ENCODE measurements at places on chromosomes 11 and 22.
A peak's percentile ranks its signal among the peaks of the same experiment; 100 is the strongest.

DNA sequence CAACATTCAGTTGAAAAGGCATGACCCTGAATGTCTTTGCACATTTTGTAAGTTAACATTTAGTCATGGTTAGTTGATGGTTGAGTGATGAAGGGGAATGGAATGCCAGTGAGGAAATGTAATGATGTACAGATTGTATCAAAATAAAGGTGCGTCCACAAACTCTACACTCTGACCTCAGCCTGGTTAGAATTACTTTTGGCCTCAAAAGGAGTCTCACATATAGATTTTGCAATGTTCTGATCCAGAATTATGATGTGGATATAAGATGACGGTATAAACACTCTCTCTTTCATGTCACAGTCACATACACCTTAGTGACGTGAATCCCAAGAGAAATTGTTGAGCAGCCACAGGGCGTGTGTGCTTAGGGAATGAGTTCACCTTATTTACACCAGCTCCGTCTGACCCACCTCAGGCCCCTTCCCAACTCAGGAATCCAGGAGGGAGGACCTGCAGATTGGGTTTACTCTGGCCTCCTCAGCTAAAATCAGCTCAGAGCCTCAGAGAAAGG lies 100.1 kb downstream of the RDX start:
- no peak for DNase-seq

DNA sequence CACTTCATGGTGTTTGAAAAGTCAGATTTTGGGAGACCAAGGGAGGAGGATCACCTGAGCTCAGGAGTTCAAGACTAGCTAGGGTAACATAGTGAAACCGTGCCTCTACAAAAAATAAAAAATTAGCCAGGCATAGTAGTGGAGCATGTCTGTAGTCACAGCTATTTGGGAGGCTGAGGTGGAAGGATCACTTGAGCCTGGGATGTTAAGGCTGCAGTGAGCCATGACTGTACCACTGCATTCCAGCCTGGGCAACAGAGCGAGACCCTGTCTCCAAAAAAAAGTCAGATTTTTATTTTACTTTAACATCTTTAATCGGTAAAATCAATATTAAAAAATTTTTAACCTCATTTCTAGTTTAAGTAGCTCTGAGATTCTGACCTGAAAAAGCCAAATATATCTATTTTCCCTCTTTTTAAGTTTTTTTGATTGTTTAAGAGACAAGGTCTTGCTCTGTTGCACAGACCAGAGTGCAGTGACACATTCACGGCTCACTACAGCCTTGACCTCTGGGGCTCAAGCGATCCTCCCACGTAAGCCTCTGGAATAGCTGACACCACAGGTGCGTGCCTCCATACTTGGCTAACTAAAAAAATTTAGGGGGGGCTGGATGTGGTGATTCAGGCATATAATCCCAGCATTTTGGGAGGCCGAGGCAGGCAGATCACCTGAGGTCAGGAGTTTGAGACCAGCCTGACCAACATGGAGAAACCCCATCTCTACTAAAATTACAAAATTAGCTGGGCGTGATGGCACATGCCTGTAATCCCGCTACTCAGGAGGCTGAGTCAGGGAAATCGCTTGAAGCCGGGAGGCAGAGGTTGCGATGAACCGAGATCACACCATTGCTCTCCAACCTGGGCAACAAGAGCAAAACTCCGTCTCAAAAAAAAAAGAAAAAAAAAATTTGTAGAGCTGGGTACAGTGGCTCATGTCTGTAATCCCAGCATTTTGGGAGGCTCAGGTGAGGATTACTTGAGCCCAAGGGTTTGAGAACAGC lies 48.4 kb downstream of the SFI1 start:
- no peak for DNase-seq

DNA sequence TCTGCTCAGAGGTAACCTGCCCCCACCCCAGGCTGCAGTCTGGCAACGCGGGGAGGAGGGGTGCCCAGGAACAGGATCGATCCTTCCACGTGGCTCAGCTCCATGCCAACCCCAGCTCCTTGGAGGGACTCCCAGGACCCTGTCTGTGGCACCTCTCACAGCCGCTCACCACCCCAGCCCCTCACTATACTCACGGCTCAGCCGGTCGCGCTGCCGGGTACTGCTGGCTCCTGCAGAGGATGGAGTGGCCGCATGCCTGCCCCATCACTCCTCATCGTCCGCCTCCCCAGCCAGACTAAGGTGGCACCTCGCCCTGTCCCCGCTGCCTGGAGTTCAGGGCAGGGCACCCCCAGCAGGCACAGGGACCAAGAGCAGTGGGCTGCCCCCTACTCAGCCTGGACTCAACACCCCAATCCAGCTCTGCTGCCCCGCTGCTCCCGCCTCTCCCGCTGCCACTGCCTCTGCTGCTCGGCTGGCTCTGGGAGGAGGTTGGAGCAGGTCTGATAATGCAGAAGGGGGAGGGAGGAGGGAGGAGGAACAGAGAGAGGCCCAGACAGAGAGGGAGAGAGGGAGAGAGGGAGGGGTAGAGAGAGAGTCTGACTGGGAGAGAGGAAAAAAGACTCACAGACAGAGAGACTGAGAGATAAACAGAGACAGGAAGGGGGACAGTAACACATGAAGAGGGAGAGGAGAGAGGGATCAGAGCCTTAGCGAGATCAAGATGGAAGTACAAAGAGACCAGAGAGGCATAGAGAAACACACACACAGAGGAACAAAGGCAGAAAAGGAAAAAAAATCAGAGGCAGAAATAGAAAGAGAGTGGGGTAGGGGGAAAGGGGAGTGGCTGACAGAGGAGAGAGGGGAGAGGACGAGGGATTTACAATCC lies at the start of gene PDE2A:
Gene PDE2A, minus strand, starts transcription at position 480 of the 886 bp plus-strand sequence. Its CDS starts 215 bp downstream, at position 265.
- no peak for DNase-seq

DNA sequence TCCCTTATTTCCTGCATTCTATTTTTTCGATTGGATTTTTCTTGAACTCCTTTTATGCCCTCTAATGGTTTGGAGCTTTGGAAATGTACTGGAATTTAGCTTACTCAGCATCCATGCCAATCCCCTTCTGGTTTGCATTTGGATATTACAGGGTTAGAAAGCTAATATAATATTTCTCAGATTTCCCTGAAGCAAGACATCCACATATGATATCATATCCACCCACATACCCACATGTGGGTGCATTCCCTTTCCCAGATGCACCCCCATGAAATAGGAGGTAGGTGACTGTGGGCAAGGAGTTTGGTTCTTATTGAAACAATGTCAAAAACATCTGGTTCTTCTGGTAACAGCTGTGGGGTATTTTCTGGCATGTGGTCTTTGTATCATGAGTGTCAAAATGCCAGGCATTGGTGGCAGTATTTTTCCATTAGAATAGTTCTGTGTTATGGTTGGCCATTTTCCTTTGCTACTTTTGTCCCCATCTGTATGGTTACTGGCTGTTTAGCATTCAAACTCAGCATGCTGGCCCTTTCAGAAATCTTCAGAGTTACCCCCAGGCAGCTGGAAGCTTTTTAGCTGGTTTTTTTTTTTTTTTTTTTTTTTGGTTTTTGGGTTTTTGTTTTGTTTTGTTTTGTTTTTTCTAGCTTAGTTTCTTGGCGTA lies 32.7 kb upstream of the DDX10 start:
- DNase-seq, result no peak

DNA sequence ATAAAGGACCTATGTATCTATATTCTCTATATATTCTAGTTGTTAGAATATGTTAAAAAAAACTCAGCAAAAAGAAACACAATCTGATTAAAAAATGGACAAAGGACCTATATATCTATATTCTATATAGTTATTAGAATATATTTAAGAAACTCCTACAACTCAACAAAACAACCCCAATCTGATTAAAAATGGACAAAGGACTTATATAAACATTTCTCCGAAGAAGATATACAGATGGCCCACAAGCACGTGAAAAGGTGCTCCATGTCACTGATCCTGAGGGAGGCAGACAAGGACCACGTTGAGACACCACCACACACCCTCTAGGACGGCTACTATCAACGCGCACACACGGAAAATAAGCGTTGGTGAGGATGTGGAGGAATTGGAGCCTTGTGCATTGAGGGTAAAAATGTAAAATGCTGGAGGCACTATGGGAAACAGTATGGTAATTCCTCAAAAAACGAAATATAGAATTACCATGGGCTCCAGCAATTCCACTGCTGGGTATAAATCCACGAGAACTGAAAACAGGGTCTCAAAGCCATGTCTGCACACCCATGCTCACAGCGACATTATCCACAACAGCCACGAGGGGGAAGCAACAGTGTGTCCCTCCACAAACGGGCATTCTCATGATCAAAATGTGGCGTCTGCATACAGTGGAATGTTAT lies 22.7 kb downstream of the YPEL1 start:
- DNase-seq, result peak; percentile 86

Data from GM13976 (cell line).